ENCODE measurements at places on chromosomes 7 and 10.

DNA sequence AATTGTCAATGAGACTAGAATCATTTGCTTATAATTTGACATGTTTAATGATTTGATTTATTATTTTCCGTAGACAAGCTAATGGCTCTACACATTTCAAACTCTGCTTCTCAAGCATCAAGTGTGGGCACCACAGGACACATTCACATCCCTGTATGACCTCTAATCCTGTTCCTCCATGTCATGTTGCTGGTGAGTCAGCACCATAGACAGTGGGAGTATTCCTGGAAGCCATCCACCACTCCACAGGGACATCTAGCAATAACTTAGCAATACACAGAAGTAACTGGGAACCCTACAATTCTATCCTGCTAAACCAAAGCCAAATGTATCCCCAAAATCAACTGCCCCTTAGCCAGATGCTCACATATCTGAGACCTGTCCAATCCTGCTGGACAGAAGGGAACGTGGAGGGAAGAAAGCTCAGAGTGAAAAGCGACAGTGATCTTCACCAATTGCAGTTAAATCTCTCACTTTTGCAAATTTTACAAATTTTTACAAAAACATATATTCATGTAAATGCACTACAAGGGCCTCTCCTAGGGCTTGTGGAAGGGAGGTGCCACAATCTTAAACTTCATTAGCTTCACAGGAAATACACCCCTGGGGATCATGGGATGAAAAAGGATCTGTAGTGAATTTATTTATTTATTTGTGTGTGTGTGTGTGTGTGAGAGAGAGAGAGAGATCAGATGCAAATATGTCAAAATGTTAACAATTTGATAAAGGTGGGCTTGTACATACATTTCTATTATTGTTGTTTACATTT, 126.5 kb downstream of the GFRA1 start:
- DNase-seq, result no peak

DNA sequence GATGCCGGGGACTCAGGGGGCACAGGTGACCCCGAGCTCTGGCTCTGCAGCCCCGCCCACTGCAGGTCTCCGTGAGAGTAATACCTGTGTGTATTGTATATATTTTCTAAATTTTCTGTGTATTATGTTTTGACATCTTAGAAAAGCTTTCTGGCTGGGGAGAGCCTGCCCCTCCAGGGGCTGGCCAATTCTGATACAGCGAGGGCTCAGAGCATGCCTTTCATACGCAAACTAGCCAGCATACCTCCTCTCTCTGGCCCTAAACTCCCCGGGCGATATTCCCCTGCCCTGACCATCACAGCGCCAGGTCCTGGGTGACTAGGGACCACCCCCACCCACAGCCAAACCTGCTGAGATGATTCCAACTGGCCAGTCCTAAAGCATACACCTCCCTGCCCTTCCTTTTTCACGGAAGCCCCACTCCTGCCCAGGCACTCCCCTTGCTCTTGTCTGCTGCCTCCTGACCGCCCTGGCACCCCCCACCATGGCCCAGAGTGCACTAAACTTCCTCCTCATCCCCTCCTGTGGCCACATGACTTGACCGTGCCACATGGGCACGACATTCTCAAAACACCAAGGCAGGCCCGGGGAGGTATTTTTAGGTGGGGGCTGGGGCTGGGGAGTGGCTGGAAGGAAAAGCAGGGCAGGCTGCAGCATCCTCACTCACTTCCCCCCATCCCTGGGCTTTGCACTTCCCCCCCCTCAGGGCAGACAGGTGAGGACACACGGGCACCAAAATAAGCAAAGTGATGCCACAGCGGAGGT, 61.5 kb downstream of the INSIG1 start:
- no peak for DNase-seq

DNA sequence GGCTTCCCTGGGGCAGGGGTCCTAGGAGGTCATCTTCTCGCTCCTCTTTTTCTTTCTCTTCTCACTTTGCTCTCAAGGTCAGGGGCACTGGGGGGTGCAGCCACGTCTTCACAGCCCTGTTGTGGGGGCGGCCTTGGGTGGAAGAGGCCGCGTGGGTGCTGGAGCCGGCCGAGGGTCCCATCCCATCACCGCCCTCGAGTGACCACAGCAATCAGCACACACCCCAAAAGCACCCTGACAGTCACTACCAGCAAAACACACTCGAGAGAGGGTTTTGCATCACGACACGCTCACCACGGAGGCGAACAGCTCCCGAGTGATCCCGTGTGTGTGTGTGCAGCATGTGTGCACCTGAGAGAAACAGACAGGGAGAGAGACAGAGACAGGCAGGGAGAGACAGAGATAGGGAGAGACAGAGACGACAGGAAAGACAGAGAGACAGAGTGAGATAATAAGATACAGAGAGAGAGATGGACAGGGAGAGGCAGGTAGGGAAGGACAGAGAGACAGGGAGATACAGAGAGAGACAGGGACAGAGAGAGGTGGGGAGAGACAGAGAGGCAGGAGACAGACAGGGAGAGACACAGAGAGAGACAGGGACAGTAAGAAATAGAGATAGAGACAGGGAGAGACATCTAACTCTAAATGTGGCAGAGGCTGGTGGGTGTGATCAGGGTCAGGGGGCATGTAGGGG, 100.9 kb downstream of the WDR37 start:
- no peak for DNase-seq

GRCh38 chr7:99393355-99394187, 14.8 kb downstream of the PDAP1 start:
- no peak for DNase-seq

GRCh38 chr10:44635176-44635575, 250.3 kb upstream of the CXCL12 start:
- DNase-seq, result no peak
